ENCODE measurements at places on chromosomes 1 and 21.

GRCh38 chr1:35184495-35185199 is 8.3 kb downstream of the SFPQ start:
- DNase-seq: no peak

GRCh38 chr1:117985239-117985638 is 55.7 kb downstream of the WDR3 start:
- DNase-seq: no peak

DNA sequence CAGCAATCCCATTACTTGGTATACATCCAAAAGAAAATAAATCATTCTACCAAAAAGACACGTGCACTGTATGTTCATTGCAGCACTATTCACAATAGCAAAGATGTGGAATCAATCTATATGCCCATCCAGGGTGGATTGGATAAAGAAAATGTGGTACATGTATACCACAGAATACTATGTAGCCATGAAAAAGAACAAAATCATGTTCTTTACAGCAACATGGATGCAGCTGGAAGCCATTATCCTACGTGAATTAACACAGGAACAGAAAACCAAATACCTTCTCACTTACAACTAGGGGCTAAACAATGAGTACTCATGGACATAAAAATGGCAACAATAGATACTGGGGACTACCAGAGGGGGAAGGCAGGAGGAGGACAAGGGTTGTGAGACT is 147.3 kb downstream of the TIAM1 start:
- DNase-seq: no peak

DNA sequence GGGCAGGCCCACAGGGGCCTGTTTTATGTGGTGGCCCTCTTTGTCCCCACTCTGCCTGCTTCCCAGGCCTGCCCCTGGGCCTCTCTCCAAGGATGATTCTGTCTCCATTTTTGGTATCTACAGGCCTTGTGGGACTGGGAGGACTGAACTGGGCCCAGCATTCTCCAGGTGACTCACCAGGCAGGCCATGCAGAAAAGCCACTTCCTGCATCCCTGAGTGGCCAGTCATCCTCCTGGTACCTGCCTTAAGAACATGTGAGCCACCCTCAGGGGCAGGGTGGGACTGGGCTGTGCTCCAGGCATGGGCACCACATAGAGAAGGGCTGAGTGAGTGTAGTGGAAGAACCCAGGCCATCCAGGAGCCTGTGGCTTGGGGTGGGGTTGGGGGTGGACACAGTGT is 20.0 kb upstream of the BCAR3 start:
- no peak for DNase-seq

DNA sequence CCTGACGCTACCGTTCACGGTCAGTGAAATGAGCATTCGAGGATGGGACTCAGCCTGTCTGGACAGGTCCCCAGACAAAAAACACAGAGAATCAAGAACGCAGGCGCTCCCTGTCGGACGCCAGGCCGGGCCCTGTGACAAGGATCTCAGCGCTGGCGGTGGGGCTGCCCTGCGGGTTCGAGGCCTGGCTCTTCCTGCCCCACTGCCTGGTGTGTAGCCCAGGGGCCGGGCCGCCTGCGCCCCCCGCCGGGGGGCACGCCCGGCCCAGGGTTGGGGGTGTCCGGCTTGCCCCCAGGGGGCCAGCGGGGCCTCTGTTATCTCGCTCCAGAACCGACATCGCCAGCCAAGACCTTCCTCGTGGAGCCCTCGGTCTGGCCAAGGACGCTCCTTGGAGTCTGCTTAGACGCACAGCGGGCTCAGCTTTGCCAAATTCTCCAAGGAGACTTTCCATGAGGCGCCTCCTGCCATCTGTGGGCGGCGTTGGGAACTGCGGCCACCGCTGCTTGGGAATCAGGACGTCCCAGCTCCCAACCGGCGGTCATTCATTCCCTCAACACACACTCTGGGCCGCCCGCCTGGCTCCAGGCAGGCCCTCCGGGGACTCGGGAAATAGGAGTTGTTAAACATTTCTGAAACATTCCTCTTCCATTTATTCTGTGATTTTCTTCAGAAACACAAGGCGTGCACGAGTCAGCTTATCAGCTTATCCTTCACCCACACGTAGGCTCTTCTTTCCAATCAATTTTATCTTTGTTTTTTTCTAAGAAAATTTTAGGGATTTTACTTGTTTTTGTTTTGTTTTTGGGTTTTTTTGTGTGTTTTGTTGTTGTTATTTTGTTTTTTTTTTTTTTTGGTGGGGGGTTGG is 11.3 kb upstream of the RIPK4 start:
- no peak for DNase-seq

GRCh38 chr1:82697965-82698364 is 897.2 kb downstream of the ADGRL2 start:
- DNase-seq: no peak

GRCh38 chr1:246063013-246063616 is 444.0 kb downstream of the SMYD3 start:
- no peak for DNase-seq

GRCh38 chr1:214361636-214362035 is 80.7 kb downstream of the SMYD2 start:
- DNase-seq: no peak

DNA sequence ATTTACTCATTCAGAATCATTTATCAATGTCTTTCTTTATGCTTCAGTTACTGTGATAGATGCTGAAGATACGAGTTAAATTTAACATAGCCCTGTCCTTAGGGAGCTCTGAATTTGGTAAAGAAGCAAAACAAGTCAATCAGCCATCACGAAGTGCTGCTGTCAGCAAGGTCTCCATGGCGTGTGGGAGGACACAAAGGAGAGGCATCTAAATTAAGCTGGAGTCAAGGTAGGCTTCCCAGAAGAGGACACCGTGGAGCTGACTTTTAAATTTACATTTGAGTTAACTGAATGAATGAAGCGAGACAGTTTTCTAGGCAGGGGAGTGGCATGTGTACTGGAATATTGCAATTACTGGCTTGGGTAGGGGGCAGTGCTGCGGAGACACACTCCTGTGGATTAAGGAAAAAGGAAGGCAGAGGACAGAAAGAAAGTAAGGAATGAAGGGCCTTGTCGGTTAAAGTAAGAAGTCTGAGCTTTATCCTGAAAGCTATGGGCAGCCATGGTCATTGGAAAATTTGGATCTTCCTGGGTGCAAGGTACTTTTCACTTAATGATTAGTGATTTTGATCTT is 41.3 kb upstream of the C1orf87 start:
- DNase-seq: no peak

GRCh38 chr21:35601211-35601610 is 459.1 kb downstream of the SETD4 start:
- no peak for DNase-seq

Data from activated T-cell treated with anti-CD3 and anti-CD28 coated beads, Interleukin-2, amount 50 U/mL, for 1 hour (primary cell).